SW480 (cell line): ENCODE measurements at places on chromosomes 16 and 17.
A peak's percentile ranks its signal among the peaks of the same experiment; 100 is the strongest.

GRCh38 chr17:82534401-82534812, 14.9 kb downstream of the FOXK2 start:
- no peak for DNase-seq

DNA sequence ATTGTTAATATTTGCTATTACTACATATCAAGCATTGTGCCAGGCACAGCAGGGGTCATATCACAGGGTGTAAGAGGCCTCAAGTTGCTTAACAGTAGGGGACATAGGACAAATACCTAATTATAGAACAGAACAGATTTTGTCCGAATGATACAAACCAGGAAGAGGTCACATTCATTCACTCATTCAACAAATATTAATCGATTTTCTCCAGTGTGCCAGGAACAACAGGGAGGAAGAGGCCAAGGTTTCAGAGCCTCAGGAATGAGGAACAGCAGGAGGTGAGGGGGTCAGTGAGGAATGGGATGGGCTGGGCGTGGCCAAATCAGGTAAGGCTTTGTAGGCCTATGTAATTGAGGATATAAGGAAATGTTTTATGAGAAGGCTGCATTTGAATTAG, 11.2 kb upstream of the CHST4 start:
- no peak for DNase-seq

DNA sequence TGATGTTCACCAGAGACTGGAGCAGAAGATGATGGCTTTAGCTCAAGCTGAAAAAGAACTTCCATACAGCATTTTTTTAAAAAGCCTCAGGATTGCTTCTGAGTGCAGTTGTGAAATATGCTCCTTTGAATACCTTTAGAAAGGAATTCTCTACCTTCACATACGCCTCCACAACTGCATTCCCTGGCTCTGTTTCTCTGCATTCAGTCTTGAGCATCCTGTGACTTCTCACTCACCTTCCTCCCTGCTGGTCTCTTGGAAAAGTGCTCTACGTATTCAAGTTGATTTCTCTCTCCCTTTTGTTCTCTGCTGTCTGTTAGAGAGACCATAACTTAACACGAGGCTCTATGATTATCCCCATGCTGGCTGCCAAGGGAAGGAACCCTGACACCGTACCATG, 34.5 kb downstream of the HS3ST2 start:
- peak; percentile 18 for DNase-seq

- peak; percentile 41 for DNase-seq
Observed at GRCh38 chr16:58024486-58025350, 836 bp upstream of the MMP15 start.

DNA sequence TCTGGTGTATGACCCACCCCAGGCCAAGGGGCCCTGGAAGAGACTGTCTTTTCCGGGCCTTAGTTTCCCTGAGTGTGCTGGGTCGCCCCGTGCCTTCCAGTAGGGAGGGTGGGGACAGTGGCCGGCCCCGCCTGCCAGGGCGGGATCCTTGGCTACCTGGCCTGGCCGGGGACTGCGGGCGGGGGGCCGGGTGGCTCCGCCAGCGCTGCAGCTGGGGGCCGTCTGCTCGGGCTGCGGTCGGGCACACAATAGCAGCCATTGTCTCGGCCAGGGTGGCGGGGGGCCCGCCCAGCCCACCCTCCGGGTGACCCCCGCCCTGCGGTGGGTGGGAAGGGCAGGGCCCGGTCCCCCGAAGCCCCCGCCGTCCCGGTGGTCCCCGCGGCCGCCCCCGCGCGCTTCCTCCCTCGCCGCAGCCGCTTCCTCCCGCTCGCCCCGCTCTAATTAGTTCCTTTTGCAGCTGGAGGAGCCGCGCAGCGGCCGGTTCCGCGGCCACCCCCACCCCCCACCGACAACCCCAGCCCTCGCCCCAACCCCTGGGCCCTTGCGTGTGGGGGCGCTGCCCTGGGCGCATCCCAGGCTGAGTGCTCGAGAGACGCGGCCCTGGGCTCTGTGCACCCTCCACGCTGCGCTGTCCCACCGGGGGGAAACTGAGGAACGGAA, 11.6 kb downstream of the GLIS2 start:
- no peak for DNase-seq

GRCh38 chr17:50146927-50147665, 3.4 kb downstream of the PPP1R9B start:
- no peak for DNase-seq

DNA sequence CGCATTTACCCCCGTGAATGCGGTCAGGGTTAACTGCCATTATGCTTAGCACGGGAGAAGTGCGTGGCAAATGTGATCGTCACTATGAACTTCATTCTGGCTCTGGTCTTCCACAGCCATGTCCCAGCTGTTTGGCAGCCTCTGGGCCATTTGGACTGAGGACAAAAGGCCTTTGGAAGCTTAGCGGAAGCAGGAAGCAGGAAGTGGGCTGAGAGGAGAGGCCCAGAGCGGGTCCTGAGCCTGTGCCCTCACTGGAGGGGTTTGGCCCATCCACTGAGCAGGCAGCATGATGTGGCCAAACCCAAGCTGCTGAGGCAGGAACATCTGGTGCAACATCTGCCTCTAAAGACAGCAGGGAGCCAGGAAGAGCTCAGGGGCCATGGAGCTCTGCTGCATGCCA, 345.9 kb downstream of the C16orf95 start:
- DNase-seq: no peak

DNA sequence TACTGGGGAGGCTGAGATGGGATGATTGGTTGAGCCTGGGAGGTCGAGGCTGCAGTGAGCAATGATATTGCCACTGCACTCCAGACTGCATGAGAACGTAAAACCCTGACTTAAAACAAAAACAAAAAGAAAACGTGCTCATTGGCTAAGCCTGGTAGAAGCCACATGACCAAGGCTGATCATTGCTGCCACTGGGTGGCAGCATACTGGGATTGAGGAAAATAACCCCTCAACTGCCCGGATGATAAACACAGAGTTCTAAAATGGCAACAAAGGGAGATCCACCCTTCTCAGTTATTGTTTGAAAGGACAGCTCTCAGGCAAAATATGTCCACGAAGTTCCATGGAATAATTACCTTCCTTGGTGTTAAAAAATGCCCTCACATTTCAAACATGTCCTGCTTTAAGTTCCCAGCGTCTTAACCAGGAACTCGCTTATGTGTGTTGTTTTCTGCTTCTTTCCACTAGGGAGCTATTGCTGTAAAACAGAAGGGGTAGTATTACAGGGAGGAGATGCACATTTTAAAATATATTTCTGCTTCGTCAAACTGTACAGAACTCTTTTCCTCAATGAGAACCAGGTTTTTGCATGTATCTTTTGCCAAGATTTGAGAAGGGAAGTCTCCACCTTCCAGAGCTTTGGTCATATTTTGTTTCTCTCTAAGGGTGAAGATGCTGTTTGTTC, 675.3 kb downstream of the MAF start:
- DNase-seq: peak; percentile 34

GRCh38 chr17:36133602-36134236, 30.1 kb downstream of the CCL4 start:
- DNase-seq: no peak

DNA sequence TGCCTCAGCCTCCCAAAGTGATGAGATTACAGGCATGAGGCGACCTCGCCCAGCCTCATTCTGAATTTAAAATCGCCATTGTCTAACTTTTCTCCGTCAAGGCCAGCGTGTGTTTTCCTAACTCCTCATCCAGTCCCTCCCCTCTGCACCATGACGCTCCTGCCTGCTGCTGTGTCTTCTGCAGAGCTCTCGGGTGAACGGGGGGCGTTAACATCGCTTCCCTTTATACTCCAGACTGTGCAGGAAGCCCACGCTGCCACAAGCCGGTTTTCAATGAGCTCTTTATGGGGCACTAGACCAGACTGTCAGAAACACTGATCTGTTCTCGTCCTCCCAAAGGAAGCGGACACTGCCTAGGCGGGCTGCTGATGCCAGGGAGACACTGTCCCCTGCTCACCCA, 13.2 kb downstream of the AANAT start:
- no peak for DNase-seq

DNA sequence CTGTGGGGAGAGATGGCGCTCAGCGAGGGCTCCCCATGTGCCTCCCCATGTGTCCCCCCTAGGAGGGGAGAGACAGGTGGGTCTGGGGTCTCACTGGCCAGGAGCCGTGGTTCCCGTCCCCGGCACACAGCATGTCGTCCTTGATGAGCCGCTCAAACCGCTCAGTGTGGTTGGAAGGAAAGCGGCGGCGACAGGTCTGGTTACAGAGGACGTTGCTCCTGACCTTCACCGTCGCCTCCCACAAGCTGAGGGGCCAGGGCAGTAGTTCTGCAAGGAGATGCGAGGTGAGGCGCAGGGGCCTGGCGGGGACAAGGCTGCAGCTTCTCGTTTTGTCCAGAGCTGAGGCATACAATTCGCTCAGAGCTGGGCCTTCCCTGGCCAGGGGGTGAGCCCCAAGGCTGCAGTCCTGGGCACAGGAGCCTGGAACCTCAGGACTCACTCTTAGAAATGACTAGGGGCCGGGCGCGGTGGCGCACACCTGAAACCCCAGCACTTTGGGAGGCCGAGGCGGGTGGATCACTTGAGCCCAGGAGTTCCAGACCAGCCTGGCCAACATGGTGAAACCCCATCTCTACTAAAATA, 22.8 kb upstream of the UBE2I start:
- no peak for DNase-seq

- DNase-seq: no peak
Observed at GRCh38 chr17:542943-543342, 171.7 kb downstream of the VPS53 start.

- no peak for DNase-seq
Observed at GRCh38 chr16:729768-730665, 3.1 kb downstream of the HAGHL start.
